ENCODE measurements at places on chromosomes 3 and 15.
A peak's percentile ranks its signal among the peaks of the same experiment; 100 is the strongest.

DNA sequence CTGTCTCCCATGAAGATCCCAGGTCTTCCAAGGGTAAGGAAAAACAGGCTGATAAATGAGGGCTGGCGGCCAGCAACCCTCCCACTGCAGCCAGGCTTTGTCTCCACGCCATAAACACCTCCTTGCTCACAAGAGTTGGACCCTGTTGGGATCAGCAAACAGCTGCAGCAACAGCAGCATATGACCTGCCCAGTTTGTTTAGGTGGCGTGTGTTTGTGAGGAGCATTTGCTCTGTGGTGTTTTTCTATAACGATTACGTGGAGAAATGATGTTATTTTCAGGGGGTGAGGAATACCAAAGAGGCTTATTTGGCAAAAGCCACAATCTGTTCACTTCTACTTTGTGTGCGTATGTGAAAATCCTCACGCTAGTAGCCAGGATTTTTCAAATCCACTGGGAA lies 58.5 kb downstream of the RFTN1 start:
- DNase-seq, result no peak

GRCh38 chr3:156017352-156018030 lies 102.9 kb upstream of the KCNAB1 start:
- DNase-seq, result no peak

GRCh38 chr3:102084704-102085103 lies 235.4 kb downstream of the NFKBIZ start:
- no peak for DNase-seq

DNA sequence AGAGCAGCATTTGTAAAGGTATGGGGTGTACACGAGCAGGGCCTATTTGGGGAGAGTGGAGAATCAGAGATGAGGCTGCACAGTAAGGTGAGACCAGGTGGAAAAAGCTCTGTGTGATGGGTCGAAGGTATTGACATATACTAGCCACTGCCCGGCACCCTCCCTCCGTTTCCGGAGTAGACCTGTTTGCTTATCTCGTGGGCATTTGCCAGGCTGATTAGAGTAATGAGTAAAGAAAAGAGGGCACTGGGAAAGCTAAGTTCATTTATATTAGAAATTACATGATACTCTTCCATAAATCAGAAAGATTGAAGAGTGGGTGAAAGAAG lies 46.2 kb upstream of the ATG7 start:
- no peak for DNase-seq

DNA sequence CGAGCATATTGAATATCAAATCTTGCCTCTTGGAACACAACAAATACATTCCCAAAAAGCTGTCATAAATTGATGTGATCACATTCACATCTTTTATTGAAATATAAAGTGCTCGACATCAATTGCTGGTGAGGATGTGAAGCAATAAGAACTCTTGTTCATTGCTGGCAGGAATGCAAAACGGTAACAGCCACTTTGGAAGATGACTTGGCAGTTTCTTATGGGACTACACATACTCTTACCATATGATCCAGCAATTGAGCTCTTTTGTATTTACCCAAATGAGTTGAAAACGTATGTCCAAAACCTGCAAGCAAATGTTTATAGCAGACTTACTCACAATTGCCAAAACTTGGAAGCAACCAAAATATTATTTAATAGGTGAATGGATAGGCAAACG lies 234.9 kb downstream of the CACNA2D3 start:
- DNase-seq, result no peak

DNA sequence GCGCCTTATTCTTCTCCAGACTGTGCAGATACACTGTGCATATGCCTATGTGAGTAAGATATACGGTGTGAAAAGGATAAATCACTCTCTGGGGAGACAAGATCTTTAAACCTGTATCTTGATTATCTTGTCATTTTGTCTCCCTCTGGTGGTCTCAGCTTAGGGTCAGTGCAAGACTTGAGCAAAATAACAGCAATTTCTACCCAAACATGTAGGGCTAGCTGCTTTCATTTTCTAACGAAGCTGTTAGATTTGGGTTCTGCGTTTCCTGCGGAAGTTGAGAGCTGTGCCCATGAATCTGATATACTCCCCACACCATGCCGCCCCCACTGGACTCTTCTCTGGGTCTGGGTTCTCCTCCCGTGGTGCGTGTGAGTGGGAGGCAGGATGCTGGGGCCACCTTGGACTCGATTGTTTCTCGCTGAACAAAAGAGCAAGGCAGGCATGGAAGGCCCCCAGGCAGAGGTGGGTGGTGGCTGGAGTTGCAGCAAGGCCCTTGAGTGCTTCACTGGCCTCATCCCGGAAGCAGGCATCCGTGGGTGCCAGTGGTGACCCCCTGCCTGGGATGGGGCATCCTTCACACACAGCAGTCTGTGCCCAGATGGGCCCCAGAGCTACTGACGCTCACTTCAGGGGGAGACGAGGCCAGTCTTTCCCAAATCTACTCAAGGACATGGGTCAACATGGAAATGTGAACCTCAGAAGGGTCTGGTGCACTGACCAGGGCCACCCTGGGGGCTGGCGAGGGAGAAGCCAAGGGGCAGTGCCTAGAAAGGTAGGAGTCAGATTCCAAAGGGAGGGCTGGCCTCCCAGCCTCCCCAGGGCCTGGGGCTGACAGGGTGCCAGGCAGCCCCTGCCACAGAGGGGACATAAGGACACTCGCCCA lies 179.6 kb downstream of the NSMCE3 start:
- DNase-seq, result peak; percentile 8

DNA sequence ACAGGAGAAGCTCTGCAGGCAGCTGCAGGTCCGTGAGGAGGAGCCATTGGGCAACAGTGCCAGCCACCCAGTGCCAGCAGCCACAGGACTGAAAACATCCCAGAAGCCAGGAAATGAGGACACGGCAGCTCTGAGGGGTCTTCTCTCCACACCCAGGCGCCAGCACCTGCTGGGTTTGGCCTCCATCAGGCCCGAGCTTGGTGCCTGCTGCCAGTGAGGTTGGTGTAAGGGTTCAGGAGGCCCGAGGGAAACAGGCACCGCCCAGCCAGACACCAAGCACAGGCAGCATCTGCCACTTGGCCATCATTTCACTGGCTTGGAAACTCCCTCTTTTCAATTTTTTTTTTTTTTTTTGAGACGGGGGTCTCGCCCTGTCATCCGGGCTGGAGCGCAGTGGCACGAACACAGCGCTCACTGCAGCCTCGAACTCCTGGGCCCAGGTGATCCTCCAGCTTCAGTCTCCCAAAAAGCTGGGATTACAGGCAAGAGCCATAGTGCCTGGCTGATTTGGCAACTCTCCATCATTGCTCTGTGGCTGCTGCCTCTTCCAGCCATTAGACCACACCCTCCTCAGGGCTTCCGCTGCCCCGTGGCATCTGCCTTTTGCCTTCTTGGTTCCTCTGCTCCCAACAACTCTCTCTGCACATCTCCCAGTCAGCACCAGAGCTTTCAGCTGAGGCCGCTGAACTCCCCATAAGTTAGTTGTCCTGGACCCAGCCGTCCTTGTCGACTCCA lies 1.5 kb upstream of the ITIH3 start:
- DNase-seq, result no peak

GRCh38 chr3:63986831-63987230 lies 36.5 kb downstream of the PSMD6 start:
- no peak for DNase-seq

- DNase-seq, result no peak
Observed at GRCh38 chr3:149247008-149247710, 25.5 kb upstream of the CP start.

DNA sequence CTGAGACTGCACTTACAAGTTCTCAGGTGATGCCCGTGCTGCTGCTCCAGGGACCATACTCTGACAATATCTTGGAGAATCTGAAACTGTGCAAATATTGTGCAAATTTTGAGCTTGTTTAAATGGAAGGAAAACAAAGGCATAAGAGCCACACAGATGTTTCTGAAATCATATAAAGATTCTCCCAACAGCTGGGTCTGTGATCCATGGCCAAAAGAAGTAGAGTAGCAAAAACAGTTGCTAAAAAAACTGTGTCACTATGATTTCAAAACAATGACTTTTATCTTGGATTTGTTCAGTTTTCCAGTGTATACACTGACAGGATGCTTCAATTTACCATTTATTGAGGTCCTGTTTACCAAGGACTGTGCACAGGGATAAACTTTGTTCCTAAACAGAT lies 25.3 kb downstream of the NPTN start:
- no peak for DNase-seq

DNA sequence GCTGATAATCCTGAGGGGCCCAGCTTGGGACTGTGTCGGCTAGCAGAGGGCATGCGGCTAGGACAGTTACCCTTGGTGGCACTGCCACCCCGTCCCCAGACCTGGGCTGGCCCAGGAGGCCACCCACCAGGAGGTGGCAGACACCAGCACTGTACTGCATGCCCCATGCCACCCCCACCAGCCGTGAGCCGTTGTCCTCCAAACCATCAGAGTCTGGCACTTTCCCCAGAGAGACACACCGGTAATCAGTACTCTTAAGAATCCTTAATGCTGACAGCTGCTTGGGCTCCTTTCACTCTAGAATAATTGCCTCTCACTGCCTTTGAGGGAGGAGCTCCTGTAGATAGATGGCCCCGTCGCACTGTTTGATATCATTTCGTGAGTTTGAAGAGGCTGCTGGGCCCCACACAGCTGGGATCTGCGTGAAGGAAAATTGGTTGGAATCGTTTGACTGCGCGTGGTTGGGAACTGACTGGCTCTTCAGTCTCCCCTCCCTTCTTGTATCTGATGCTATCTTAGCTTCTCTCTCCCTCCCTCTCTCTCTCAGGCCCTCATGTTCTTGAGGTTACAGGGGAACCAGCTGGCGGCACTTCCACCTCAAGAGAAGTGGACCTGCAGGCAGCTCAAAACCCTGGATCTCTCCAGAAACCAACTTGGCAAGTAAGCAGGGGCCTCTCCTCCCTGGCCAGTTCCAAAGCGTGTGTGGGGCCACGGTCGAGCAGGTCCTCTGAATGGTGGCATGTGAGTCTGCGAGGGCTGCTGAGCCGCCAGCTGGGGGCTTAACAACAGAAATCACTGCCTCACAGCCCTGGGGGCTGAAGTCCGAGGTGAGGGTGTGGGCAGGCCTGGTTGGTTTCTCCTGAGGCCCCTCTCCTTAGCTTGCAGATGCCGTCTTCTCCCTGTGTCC lies 94.9 kb downstream of the LRRK1 start:
- no peak for DNase-seq

Data from fibroblast of skin of left quadriceps (primary cell).